ENCODE measurements at places on chromosomes 1 and 21.
A peak's percentile ranks its signal among the peaks of the same experiment; 100 is the strongest.

- no peak for DNase-seq
These were observed 30.6 kb downstream of the RGS2 start for GRCh38 chr1:192839162-192840066.

- DNase-seq: no peak
These were observed at the start of gene GPR25 for GRCh38 chr1:200872446-200873115. Gene GPR25, plus strand, starts transcription at chr1:200872981. Its CDS starts 57 bp downstream, at chr1:200873038.

- peak; percentile 51 for DNase-seq
These were observed 14.6 kb downstream of the SLC35E2B start for GRCh38 chr1:1677718-1678580.

DNA sequence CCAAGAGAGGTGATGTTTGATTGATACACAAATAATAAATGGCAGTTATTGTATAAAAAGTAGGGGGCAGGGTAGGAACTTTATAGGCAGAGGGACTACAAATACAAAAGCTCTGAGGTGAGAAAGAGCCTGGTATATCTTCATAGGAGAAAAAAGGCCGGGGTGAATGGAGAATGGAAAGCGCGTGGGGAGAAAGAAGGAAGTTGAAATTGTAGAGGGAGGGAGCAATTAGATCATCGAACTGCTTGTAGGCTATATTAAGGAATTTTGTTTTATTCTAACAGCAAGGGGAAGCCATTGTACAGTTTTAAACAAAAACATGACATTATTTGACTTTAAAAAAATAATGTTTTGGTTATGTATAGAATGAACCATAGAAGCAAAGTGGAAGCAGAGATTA, 147.4 kb downstream of the PDE4B start:
- no peak for DNase-seq

DNA sequence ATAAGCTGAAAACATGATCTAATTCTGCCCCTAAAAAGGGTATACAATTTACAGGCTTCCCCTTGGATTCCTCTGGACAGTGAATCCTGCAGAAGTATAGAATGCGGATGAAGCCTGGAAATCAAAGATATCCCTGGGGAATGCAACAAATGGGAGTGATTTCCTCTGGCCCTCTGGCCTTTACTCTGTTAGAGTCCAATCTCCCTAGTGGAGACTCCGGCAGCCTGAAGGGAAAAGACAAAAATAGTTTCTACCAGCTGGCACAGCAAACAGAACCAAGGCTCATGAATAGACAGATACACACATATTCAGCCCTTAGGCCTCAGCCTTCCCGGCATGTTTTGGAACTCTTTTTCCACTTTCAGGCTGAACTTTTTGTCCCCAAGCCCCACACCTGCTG, 3.9 kb upstream of the LRRC52 start:
- DNase-seq: no peak

GRCh38 chr1:165395901-165396300, 39.4 kb upstream of the LMX1A start:
- no peak for DNase-seq

- DNase-seq: no peak
These were observed 21.2 kb downstream of the SESN2 start for GRCh38 chr1:28280501-28280900.

DNA sequence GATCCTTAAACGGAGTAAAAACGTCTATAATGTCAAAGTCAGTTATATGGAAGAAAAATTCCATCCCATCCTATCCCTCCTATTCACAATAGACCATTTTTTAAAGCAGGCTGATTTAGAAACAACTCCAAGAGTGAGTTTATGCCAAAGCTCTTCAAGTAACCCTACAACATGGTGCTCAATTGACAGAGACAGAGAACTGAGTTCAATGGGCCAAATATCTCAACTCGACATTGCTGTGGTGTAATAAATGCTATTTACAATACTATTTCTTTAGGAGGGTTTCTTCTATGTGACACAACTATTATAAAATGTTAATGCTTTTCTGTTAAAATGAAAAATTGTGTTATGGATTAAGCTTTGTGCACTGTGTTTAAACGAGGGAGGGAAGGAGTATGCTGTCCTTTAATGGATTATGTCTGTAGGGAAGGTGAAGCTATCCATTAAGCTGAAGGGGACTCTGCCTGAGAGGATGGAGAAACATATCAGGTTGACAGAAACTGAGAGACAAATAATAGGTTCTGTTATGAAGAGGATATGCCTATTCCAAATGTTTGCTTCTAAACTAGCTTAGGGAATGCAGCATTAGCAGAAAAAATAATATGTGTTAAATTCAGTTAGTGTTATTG, 362.5 kb upstream of the CHRM3 start:
- no peak for DNase-seq

DNA sequence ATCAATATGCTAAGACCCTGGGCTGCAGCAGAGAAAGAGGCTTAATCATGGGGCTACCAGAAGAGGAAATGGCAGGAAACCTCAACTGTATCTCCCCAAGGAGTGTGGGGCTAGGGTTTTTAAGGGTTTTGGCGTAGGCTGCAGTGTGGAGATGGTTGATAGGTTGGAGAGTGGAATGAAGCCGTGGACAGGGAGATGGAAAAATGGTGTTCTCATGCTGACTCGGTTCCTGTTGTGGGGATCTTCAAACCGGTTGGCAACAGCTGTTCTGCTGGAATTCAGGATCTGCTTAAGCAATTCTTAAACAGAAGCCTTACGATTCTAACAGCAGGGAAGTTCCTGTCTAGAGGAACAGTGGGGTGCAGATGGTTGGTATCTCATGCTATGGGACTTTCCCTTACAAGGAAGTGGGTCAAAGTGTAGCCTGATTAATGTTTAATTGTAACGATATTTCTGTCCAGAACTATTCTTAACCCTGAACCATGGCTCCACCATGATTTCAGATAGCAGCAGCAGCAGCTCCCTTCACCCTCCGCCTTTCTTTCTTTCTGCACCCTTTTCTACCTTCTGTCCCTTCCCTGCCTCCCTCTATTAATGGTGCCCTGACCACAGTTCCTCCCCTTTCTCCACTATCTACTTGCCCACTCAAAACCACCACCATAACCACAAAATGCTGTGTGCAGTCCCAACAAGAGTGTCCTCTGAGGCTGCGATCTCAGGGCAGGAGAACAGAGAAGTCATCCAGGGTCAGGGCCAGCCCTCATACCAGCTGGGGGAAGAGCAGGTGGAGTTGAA, 30.8 kb downstream of the RSPH1 start:
- peak; percentile 65 for DNase-seq

- DNase-seq: no peak
These were observed 4.8 kb downstream of the AGO3 start for GRCh38 chr1:35935442-35936388.

- DNase-seq: no peak
These were observed 84.6 kb upstream of the CASZ1 start for GRCh38 chr1:10881046-10881445.

- no peak for DNase-seq
These were observed 14.6 kb upstream of the EDEM3 start for GRCh38 chr1:184769241-184769640.

DNA sequence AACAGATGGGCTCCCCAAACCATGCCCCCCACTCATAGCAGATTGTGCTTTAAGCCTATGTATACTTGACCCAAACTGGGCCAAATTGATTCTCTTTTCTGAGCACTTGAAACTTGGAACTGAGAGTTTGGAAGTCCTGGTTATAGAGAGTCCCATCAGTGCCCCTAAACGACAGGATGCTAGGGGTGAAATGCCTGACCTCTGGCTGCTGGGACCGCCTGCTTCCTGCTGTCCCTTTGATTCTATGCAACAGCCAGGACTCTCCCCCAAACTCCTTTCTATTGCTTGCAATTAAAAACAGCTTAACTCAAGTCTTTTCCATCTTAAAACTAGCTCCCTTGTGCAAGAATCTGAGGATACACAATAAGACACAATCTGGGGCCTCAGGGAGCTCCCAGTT, 4.7 kb downstream of the C1orf210 start:
- DNase-seq: no peak

DNA sequence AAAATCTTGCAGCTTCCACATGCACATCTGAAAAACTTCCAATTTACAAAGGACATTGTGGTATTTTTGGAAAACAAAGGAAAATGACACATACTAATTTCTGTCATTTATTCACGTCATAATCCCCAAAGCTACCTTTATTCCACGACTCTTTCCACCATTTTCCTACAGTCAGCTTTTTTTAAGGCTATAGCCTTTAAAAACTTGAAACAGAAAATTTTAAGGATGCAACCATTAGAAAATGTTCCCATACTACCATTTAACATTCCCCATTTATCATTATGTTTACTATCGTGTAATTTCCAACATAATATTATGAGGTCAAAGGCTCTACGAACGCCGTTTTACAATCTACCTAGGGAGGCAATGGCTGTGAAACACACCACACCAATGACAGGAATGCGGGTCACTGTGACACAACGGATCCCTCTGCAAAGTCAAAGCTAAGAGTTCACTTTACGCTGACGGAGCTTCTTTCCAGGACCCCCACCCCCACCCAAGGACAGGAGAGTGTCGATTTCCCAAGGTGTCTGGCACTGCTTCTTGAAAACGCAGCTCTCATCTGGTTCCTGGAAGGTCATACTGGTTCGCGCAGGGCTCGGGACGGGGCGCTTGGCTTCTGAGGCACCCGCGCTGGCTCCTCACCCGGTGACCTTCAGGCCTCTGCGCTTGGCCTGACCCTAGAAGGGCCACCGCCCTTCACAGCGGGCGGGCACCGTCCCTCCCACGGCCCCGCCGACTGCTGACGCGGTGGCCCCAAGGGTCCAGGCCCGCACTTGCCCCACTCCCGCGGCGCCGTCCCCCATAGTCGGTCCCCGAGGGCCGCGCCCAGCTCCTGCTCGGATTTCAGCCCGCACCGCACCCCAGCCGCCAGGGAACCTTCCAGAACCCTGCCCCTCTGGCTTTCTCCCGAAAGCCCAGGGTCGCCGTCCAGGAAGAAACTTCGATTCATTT, 50.5 kb upstream of the ATF3 start:
- peak; percentile 85 for DNase-seq

DNA sequence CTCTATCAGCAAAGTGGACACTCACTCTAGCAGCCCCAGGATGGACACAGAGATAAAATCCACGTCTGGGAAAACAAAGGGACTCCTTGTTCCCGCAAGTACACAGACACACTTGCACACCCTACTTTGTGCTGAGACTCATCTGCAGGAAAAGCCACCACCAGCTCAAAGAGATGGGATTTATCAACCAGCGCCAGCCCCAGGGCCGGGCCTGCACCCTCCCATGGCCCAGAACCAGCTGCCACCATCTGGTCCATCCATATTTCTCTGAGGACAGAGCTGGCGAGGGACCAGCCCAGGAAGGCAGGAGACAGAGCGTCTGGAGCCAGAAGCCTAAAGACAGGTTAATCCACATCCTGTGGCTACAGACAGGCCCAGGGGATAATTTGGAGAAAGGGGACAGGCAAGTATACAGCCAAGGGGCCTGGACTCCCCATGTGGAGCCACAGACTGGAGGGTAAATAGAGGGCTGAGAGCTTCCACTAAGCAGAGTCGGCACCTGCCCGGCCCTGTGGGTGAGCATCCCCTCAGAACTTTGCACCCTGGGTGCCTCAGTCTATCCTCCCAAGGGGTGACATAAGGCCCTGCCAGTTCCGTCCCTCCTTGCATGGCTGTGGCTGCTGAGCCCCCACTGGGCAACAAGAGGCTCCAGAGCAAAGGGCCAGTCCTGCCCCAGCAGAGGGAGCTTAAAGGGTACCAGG, 233.9 kb downstream of the PTPRU start:
- DNase-seq: peak; percentile 18
